ENCODE measurements at places on chromosomes 6 and 20. TPM values are rescaled to one million over a fixed set of nuclear protein-coding genes. Genes with fewer than 3 reads are reported as not detected.
A peak's percentile ranks its signal among the peaks of the same experiment; 100 is the strongest.

DNA sequence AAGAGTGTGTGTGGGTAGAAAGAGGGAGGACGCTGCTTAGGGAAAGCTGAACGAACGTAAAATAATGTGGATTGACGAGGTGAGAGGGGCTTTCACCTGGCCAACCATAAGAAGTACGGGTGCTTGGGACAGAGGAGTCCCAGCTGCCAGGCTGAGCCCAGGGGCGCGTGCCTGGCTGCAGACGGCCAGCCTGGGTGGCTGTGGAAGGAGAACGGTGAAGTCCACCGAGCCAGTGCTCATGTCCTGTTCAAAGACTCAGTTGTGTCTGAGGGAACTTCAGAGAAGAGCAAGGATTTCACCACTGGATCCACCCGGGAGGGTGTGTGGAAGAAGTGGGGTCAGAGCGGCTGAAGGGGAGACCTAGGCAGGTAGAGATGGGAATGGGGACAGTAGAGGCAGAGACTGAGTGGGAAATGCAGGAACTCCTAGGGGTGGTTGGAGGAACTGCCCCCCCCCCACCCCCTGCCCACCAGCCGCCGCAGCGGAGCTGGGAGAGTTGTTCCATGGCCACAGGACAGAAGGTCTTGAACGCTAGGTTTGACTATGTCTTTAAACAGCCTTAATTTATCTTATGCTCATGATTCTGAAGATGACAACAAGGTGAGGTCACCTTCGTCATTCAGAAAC, 68.1 kb upstream of the TBXT start:
- H3K4me1 ChIP-seq: no peaks in the 10 kb centered on the region
- peaks cover 12% of the 10 kb centered on the region for H3K27me3 ChIP-seq
- H3K27ac ChIP-seq: no peak overlapping the region

DNA sequence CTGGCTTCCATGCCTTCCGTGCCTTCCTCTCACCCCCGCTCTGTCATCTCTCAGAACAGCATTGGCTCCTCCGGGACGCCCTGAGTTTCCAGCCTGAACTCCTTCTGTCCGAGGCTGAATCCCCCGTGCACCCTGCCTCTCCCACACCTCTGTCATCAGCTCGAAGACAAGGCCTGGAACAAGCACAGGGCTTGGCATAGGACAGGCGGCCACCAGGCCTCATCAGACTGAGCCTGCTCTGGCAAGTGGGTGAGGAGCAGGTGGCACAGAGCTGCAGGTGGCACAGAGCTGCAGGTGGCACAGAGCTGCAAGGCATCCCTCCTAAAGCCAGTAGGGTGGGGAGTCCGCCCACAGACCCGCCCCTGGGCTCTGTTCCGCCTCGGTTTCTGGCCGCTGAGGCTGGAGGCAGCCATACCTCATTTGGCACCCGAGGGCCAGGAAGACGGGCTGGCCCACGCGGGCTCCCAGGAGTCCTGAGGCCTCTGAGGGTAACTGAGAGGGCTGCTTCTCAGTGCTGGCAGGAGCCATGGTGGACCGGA, 60.2 kb downstream of the EZR start:
- peaks cover 4% of the 10 kb centered on the region for H3K4me1 ChIP-seq
- no peaks in the 10 kb centered on the region for H3K27me3 ChIP-seq
- no peaks in the 10 kb centered on the region for H3K36me3 ChIP-seq
- H3K4me3 ChIP-seq: no peak overlapping the region
- H3K27ac ChIP-seq: no peak overlapping the region

DNA sequence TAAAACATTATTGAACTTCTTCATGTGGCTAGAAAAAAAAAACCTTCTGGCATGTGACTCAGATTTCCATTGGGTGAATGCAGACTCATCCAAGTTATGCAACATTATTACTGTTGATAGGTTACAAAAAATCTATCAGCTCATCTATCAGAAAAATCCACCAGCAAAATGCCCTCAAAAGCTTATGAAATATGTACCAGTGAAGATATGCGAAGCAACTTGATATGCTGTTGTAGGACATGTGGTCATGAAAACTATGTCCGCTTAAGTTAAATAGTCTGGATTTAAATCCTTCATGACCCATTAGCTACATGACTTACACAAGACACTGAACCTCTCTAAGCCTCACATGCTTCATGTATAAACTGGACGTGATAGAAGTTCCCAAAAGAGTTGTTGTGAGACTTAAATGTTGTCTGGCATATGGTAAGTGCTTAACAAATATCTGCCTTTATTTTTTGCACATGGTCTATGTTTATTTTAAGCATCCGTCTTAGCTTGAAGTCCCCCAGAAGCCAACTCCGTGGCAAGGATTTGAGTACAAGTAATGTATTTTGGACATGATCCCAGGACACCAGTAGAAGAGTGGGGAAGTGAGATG, 12.5 kb upstream of the BFSP1 start:
- no peaks in the 10 kb centered on the region for H3K36me3 ChIP-seq
- no peak overlapping the region for H3K27ac ChIP-seq
- no peak overlapping the region for H3K4me3 ChIP-seq
- peaks cover 8% of the 10 kb centered on the region for H3K4me1 ChIP-seq
- DNase-seq: no peak
- H3K27me3 ChIP-seq: peaks cover 60% of the 10 kb centered on the region

DNA sequence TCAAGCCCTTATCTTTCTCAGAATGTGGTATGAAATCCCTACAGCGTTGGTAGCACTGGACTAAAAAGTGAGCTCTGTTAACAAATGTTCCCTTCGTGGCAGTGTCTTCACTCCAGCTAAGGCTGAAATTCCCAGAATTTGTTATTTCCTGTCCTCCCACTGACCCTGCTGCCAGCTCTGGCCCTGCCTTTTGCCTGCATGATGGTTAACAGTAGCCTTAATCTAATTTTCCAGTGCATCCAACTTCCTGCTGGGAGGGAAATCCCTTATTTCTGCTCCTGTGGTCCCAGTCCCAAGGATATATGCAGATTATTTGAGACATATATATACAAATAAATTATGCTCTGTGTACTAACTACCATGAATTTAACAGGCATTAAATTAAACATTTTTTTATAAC, 157.2 kb upstream of the CARMIL1 start:
- no peaks in the 10 kb centered on the region for H3K4me1 ChIP-seq
- no peak for DNase-seq
- no peaks in the 10 kb centered on the region for H3K36me3 ChIP-seq
- H3K27ac ChIP-seq: no peak overlapping the region
- H3K4me3 ChIP-seq: no peak overlapping the region
- no peaks in the 10 kb centered on the region for H3K27me3 ChIP-seq

GRCh38 chr20:9578594-9578993, 64.2 kb downstream of the LAMP5 start:
- no peak overlapping the region for H3K27ac ChIP-seq
- H3K4me3 ChIP-seq: no peak overlapping the region
- H3K36me3 ChIP-seq: peaks cover 2% of the 10 kb centered on the region
- no peak for DNase-seq
- peaks cover 32% of the 10 kb centered on the region for H3K4me1 ChIP-seq

GRCh38 chr20:61052776-61053442, 199.2 kb upstream of the CDH4 start:
- H3K27ac ChIP-seq: no peak overlapping the region
- DNase-seq: no peak
- H3K4me3 ChIP-seq: no peak overlapping the region
- no peaks in the 10 kb centered on the region for H3K36me3 ChIP-seq

DNA sequence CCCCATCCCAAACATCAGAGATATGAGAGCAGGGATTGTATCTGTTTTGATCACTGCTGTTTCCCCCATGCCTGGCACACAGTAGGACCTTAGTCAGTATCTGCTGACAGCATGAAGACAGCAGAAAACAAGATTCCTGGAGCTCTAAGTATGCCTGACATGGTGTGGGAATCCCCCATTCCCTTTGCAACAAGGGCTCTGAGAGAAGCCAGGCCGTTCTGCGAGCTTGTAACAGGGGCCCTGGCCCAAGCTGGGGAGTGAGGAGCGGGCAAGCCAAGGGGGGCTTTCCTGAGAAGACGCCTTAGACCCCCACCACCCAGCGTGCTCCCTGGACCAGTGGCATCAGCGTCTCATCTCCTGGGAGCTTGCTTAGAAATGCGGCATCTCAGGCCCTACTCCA, 25.2 kb downstream of the PREX1 start:
- H3K27me3 ChIP-seq: no peaks in the 10 kb centered on the region
- H3K27ac ChIP-seq: no peak overlapping the region
- no peak for DNase-seq
- peaks cover 69% of the 10 kb centered on the region for H3K4me1 ChIP-seq
- no peak overlapping the region for H3K4me3 ChIP-seq
- peaks cover 25% of the 10 kb centered on the region for H3K36me3 ChIP-seq

GRCh38 chr6:53011979-53012378, 16.9 kb upstream of the GSTA4 start:
- peaks cover 17% of the 10 kb centered on the region for H3K36me3 ChIP-seq
- H3K4me3 ChIP-seq: no peak overlapping the region
- H3K4me1 ChIP-seq: no peaks in the 10 kb centered on the region

- peak; percentile 60 for DNase-seq
- H3K36me3 ChIP-seq: no peaks in the 10 kb centered on the region
- H3K4me1 ChIP-seq: peaks cover 63% of the 10 kb centered on the region
- peaks cover 40% of the 10 kb centered on the region for H3K27me3 ChIP-seq
- no peak overlapping the region for H3K27ac ChIP-seq
Observed at GRCh38 chr20:1894471-1894950, 696 bp upstream of the SIRPA start.

DNA sequence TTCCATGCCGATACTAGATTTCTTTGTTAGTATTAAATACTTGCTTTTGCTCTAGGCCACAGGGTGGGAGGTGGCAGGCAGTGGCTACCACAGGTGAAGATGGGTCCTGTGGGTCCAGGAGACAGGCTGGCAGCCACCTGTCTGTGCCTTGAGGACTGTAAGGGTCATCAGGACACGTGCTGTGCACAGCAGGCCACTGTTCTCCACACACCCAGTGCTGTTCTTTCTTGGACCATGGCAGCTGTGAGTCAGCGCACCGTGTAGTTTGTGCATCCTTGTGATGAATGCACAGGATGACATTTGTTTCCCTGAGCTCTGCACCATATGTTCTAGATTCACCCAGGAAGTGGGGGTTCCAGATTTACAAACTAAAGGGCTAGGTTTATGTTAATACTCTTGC, 317.0 kb downstream of the ZFAND3 start:
- no peak overlapping the region for H3K27ac ChIP-seq
- no peak for DNase-seq
- peaks cover 5% of the 10 kb centered on the region for H3K36me3 ChIP-seq
- H3K4me1 ChIP-seq: peaks cover 26% of the 10 kb centered on the region
- H3K4me3 ChIP-seq: no peak overlapping the region

- peaks cover 20% of the 10 kb centered on the region for H3K4me1 ChIP-seq
- peaks cover 3% of the 10 kb centered on the region for H3K36me3 ChIP-seq
- no peak for DNase-seq
- H3K27ac ChIP-seq: peak overlapping the region; percentile 37
Observed at GRCh38 chr20:37976887-37977286, 56.4 kb downstream of the TTI1 start.

DNA sequence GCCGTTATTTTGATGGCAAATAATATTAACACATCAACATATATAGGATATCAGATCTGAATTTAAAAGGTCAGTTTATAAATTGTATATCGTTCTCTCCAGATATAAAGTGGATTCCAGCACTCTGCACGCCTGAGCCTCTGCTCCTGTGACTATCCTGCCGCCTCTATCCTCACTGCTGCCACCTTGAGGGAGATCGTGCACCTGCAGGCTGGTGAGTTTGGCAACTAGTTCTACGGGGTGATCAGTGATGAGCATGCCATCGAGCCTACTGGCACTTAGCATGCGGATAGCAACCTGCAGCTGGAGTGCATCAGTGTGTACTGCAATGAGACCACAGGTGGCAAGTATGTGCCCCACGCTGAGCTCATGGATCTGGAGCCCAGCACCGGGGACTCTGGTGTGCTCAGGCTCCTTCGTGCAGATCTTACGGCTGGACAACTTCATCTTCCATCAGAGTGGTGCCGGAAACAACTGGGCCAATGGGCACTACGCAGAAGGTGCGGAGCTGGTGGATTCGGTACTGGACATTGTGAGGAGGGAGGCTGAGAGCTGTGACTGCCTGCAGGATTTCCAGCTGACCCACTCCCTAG, 84.9 kb downstream of the FBXO5 start:
- H3K27me3 ChIP-seq: peaks cover 31% of the 10 kb centered on the region
- peak; percentile 88 for DNase-seq

GRCh38 chr20:54207053-54207742, 689 bp upstream of the PFDN4 start:
- DNase-seq: no peak
- peaks cover 28% of the 10 kb centered on the region for H3K4me1 ChIP-seq
- peak overlapping the region; percentile 100 for H3K27ac ChIP-seq

DNA sequence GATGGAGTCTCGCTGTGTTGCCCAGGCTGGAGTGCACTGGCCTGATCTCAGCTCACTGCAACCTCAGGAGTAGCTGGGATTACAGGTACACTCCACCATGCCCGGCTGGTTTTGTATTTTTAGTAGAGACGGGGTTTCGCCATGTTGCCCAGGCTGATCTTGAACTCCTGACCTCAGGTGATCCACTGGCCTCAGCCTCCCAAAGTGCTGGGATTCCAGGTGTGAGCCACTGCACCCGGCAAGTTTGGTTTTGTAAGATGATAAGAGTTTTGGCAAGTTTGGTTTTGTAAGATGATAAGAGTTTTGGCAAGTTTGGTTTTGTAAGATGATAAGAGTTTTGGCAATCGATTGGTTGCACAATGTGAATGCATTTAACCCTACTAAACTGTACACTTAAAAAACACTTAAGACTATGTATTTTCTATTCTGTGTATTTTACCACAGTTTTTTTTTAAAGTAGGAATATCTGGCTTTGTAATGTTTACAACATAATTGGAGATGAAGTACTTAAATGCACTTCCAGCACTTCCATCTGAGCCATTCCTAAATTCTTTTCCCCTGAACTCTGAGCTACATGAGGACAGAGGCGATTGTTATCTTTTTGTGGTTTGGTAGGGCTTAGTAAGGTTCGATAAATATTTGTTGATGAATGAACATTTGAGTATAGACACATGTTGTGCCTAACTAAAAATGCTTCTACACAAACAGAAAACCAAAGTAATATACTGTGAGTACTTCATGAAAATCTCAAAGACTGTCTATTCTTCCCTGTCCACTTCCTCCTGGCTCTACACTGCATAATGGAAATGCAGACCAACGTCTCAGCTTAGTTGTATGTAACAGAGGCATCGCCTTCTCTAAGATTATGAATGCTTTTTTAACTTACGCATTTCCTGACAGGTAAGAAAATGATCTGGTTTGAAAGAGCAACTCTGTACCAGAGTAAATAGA, 18.8 kb downstream of the SAMHD1 start:
- no peaks in the 10 kb centered on the region for H3K27me3 ChIP-seq
- no peak overlapping the region for H3K4me3 ChIP-seq
- H3K4me1 ChIP-seq: peaks cover 7% of the 10 kb centered on the region
- H3K27ac ChIP-seq: no peak overlapping the region

The NKAIN4 gene
- total RNA-seq: 44.0 TPM

The PLCB1 gene
- total RNA-seq: 13.7 TPM

The ANKRD6 gene
- 20.5 TPM for total RNA-seq

The STMN3 gene
- 101 TPM for total RNA-seq

The PLN gene
- total RNA-seq: not detected

The FAM209B gene
- 0.55 TPM for total RNA-seq

The SOX4 gene
- total RNA-seq: 91.4 TPM

The SLC17A3 gene
- total RNA-seq: not detected

The PDYN gene
- total RNA-seq: 0.63 TPM

All from neural crest cell (in vitro differentiated cells).